ENCODE measurements at places on chromosomes 2 and 18.

GRCh38 chr2:50952596-50952995, 79.3 kb downstream of the NRXN1 start:
- no peak for DNase-seq

DNA sequence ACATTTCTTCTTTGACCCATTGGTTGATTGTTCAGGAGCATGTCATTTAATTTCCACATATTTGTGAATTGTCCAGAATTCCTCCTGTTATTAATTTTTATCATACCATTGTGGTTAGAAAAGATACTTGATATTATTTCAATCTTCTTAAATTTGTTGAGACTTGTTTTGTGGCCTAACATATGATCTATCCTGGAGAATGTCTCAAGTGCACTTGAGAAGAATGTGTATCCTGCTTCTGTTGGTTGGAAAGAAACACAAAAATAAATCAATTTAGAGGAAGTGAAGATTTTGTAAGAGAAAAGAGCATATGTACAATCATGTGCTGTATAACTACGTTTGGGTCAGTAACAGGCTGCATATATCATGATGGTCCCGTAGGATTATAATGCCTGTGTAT, 118.6 kb upstream of the CDC42EP3 start:
- DNase-seq = no peak

DNA sequence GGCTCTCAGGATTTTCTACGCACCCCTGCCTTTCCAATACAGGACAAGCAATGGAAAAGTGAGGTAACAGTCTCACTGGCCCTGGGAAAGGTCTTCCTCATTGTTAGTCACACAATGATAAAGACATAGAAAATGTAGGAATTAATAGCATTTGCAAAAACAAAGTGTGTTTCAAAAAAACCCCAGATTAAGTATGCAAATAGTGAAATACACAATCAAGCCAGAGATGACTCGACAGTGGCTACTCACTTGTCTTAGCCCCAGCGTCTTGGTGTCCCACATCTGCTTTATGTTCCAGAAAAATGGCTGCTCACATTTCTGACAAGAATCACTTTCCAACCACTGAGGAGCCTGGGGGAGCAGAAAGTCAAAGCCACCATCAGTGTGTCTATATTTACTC, 47.0 kb upstream of the AP1S3 start:
- no peak for DNase-seq

DNA sequence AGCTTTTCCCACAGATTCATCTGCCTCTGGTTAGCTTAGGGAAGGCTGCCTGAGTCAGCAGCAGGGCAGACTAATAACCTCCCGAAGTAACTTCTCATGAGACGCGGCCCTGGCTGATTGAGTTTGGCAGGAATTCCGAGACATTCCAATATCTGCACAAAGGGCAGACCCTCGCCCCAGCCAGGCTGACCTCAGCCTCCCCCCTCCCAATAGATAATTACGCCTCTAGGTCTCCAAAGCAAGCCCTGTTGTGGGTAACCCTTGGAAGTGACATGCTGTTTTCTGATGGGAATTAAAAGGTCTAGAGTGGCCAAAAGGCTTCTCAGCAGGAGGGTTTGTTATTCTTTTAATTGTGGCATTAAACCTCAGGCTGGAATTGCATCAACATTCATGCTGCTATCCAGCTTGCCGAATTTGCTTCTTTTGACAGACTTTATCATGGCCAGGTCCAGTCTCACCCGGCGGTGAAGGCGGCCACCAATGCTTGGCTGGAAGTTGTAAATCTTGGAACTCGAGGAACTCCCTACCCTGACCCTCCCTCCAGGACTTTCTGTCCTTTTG, 98.0 kb upstream of the SLC14A2 start:
- DNase-seq = no peak

DNA sequence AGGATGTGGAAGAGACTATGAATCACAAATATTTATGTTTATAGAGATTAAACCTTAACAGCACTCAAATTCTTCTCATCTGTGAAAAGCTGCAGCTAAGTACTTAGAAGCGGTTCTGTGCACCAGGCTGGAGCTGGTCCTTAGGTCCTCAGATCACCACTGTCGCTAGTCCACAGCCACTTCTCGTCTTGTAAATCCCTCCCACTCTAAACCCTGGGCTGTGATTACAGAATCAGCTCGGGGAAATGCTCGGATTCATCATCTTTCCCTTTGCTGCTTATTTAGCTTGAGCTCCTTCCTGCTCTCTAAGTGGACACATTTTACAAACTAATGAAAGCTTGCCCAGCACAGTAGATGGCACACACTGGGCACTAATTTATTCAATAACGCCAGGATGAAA, 61.7 kb downstream of the RNF152 start:
- DNase-seq = no peak

DNA sequence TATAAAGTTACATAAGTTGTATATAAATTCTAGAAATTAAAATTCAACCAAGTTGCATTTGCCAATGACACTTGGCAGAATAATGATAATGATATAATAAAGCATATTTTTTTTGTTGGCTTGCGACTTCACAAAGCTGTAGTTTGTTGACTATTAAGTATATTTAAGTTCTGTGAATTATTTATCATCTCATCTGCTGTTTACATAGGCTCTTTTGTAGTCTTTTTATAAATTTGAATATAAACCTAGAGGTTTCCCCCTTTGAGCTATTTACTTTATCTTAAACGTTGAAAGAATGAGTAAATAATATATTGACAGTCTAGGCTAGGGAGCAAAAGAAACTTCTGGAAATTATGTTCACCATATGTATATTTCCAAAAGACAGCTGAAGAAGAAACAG, 32.9 kb downstream of the C18orf63 start:
- no peak for DNase-seq

DNA sequence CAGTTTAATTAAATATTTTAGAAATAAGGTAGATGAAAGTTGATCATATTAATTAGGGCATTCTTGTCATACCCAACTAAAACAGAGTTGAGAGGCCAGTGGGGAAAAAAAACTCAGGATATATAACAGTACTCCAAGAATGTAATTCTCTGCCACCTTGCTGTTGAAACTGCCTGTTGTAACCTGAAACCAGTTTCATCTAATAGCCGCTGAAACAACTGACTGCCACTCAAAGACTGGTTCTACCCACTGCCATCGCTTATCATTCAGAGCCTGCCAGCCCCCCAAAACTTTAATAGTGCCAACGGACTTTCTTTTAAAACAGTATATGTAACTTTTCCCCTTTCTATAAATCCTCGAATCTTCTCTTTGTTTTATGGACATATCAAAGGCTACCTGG, 37.7 kb upstream of the FSIP2 start:
- no peak for DNase-seq

DNA sequence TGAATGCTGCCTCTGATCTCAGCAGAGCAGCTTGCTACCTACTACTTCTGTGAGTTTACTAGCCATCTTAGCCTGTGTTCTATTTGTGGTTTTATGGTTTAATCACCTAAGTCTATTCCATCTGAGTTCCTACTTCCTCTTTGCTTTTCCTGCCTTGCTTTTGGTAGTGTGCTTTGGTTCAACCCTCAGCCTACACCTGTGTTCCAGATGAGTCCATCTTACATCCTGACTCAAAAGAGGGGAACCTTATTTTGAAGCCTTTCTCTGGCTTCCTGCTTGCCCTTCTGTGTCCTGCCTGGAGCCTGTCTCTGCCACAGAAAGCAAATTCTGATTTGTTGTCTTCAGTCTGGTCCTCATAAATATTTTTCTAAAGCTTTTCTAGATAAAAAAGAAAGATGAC, 530.3 kb upstream of the MEX3C start:
- DNase-seq = no peak

DNA sequence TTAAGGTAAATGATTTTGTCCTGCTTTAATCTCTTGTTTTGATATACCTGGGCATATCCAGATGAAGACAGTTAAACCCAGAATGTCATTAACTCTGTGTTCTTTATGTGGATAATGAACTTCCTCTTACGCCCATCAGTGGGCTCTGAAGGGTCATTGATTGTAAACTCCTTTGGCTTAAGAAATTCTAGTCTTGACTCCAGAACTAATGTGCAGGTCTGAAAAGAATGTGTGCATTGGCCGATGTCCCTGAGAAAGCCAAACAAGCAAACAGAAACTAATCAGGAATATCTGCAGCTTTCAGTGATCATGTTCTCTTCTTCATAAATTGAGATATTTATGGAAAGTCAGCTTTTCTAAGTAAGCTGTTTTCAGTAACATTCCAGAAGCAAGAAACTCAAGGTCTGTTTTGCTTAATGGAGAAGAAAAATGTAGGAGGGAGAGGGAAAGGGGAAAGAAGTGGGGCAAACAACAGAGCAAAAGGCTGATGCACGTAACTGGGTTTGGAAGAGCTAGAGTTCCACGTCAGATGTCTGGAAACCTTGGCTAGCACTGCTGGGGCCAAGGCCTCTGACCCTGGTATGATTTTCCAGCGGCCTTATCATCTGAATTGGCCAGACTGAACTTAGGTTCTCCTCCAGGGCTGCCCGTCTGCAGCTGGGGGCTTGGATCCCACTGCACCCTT, 61.3 kb upstream of the FHL2 start:
- no peak for DNase-seq

- no peak for DNase-seq
Measured at GRCh38 chr2:12287220-12287751, 429.4 kb upstream of the TRIB2 start.

DNA sequence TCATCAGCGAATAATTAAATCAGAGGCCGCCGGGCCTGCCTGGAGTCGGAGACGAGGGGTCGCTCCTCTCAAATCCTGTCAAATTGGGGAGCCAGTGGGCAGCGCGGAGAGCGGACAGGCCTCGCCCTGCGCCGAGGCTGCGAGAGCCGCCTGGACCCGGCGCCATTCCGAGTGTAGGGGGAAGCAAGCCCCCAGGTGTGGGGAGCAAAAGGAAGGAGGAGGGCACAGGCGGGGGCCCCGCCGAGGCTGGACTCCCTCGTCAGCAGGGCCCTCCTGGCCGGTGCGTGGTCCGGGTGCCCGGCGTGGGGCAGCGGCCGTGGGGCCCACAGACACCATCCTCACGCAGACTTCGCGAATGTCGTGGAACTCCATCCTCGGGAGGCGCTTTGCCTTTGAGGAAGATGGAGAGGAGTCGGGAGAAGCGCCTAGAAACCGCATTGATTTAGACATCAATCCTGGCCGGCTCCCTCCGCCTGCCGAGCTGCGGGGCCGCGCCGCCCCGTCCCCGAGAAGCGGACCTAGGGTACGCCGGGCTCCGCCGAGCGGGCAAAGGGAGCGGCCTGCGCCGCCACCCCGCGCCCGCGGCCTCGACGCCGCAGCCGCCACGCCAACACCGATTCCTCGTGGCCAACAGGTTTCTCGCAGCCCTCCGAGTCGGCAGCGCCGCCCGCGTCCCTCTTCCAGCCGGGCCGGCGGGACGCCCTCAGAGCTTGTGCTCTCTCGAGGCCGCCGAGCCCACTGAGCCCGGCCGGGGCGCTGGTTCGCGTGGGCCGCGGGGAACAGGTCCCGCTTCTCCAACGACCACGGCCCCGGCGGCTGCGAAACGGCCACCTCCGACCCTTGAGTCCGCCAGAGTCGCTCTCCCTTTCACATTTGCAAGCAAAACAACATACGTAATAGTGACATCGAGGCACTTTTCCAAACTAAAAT, 6.7 kb upstream of the ONECUT2 start:
- no peak for DNase-seq

GRCh38 chr18:60554967-60555366, 182.4 kb upstream of the MC4R start:
- DNase-seq = no peak

- no peak for DNase-seq
Measured at GRCh38 chr2:70475266-70475665, 78.4 kb downstream of the TGFA start.

All from stimulated activated CD4-positive, alpha-beta T cell treated with anti-CD3 and anti-CD28 coated beads, Interleukin-4, amount 100 ng/mL, for 4 hours (primary cell).